ENCODE measurements at places on chromosomes 7 and 10.

DNA sequence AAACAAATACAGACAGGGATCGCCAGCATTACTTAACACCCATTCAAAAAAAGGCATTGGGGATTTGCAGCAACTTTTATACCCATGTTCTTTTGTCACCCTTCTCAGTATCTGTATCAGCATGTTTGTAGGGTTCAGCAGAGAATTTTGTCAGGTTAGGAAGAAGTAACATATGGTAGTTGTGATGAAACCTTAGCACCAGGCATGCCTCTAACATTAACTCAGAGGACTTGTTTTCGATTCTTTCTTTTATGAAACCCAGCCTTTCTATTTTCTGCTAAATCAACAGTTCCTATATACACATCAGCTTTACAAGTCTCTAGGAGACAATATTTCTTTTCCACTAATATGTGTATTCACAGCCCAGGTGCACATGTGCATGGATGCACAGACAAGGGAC is 22.4 kb upstream of the HDAC9 start:
- no peak for DNase-seq

GRCh38 chr7:41630741-41631140 is 72.1 kb downstream of the INHBA start:
- no peak for DNase-seq

DNA sequence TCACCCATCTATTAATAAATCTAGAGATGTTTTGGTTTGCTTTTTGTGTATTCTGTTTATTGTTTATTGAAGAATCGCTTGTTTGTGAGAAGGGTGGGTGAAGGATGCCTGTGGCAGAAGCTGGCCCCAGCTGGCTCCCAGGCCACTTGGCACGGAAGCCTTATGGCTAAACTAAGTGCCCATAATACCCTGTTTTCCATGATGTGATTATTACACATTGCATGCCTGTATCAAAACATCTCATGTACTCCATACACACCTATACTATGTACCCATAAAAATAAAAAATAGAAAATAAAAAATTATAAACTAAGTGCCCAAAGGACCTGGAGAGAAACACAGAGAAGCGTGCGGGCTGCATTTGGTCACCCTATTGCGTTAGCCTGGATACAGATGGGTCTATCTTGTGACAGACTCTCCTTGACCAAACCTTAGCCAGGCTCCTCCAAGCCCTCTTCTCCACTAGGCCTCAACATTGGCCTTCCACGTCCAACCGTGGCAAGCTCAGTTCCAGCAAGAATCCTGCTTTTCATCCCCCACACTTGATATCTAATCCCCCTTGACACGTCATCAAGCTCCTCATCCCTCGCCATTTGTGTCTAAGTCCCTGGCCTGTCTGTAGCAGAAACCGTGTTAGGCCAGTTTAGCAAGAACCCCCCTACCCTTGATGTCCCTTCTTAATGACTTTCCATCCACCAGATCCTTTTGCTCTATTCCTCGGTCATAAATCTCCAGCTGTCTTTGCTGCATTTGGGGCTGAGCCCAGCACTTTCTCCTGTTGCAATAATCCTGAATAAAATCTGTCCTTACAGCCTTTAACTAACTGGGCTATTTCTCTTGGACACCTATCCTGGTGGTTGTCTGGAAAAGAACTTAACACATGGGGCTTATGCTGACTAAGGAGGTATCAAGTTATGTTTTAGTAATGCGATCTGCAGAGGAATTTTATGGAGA is 245.2 kb downstream of the TNS3 start:
- DNase-seq: no peak

GRCh38 chr7:30175636-30176147 is 40.9 kb downstream of the MTURN start:
- DNase-seq: no peak

DNA sequence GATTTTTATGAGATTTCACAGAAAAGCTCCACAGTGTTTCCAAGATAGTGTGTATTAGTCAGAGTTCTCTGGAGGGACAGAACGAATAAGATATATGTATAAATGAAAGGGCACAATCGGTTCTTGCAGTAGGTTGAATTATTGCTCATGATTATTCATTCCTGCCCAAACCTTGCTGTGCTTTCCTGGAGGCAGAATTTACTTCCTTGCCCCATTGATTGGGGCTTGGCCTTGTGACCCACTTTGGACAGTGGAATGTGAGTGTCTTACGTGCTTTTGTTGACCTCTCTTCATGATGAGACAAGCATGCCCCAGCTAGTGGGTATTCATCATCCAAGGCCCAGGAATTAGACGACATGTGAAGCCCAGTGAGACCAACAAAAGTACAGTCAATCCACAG is 53.0 kb upstream of the ABCB5 start:
- DNase-seq: no peak
